Activated CD4-positive, alpha-beta T cell treated with anti-CD3 and anti-CD28 coated beads, Interleukin-2, amount 10 ng/mL, durations not matched to agents 24 days and 14 days (primary cell): ENCODE measurements at places on chromosomes 1 and 21. TPM values are rescaled to one million over a fixed set of nuclear protein-coding genes. Genes with fewer than 3 reads are reported as not detected.

The HOOK1 gene
- 1.6 and 2.1 TPM in 2 replicates for total RNA-seq

The LRRC3 gene
- 2.3 and 2.4 TPM in 2 replicates for total RNA-seq

The BRINP2 gene
- 0.26 TPM in 1 of 2 replicates, not detected in the other for total RNA-seq

The SPRR2A gene
- total RNA-seq, result not detected in 2 replicates

The C1orf115 gene
- total RNA-seq, result 0.05 TPM in 1 of 2 replicates, not detected in the other

The NGF gene
- not detected in 2 replicates for total RNA-seq

The AMY1B gene
- not detected in 2 replicates for total RNA-seq

The HEYL gene
- not detected in 2 replicates for total RNA-seq
